ENCODE measurements at places on chromosomes 7 and 10. TPM values are rescaled to one million over a fixed set of nuclear protein-coding genes. Genes with fewer than 3 reads are reported as not detected.
A peak's percentile ranks its signal among the peaks of the same experiment; 100 is the strongest.

- DNase-seq, result no peak
These were observed 126.6 kb downstream of the TMEM178B start for GRCh38 chr7:141200191-141201108.

GRCh38 chr7:122140918-122141317, 3.1 kb downstream of the AASS start:
- no peak for DNase-seq

DNA sequence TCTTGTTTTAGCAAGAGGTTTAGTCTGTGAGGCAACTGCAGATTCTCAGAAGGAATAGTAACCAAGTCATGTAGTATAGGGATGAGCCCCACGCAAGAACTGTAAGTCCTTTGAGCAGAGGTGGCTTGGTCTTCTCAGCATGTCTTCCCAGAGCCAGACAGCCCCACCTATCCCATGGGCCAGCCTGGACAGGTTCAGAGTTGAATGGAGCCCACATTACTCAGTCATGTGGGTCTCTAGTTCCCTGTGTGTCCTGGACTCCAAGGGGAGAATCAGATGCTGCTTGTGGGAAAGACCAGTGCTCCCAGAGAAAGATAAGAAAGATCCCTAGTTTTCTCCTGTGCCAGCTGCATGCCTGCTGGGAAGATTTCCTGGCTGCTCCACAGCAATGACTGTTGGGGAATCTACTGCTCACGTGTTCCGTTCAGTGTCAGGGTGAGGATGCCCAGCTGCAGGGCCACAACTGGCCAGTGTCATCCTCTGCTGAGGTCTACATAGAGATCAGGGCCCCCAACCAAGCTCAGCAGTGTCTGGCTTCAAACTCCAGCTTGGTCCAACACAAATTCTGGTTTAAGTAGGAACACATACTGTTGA, 66.9 kb upstream of the UNC5B start:
- no peak for DNase-seq

- DNase-seq, result no peak
These were observed 133.9 kb upstream of the TPK1 start for GRCh38 chr7:144969787-144970186.

GRCh38 chr7:26000841-26001240, 151.2 kb upstream of the NFE2L3 start:
- DNase-seq, result no peak

GRCh38 chr7:13603661-13604060, 385.8 kb downstream of the ETV1 start:
- DNase-seq, result peak; percentile 39

HTR5A gene
- not detected for total RNA-seq

NUTM2A gene
- total RNA-seq, result 1.7 TPM
